Fibroblast of skin of abdomen (primary cell): ENCODE measurements at places on chromosomes 16 and 17.

- no peak for DNase-seq
Measured at GRCh38 chr16:2515180-2515851, 1.6 kb downstream of the ATP6V0C start.

GRCh38 chr17:57257895-57258851 lies 1.9 kb downstream of the MSI2 start:
- no peak for DNase-seq

- DNase-seq: peak; percentile 10
Measured at GRCh38 chr17:55167024-55167725, 97.6 kb upstream of the HLF start.

DNA sequence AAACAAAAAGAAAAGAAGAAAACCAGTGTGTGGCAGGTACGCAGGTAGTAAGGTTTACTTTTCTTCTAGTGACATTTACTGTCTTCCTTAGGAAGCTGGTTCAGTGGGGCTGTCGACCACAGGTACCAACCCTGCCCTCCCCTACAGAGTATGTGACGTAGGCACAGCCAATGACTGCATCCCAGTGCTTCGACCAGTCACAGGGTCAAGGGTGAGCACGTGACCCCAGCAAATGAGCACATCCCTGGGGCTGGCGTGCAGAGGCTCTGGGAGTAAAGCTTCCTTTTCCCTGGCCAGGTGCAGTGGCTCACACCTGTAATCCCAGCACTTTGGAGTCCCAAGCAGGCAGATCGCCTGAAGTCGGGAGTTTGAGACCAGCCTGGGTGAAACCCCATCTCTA lies 38.9 kb upstream of the PLCG2 start:
- no peak for DNase-seq

DNA sequence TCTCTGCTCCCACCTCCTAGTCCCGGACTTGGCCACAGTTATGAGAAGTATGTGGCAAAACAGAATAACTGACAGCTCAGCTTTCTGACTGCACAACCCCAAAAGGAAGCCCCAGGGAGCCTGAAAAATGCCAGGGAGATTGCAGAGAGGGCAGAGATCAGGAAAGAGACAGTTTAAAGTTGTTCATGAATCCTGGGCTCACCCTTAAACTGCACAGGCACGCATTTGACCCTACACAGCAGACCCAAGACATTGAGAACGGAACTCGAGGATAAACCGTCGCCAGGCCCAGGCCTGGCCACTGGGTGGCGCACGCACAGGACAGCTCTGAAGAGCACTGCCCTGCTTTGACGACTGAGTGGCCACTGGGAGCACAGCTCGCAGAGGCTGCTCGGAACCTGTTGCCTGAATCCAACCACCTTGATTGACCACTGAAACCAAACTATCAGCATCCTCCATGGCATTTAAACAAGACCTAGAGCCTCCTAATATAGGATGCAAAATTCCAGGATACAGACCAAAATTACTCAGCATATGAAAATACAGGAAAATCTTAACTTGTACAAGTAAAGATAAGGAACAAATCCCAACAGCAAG lies 114.0 kb downstream of the C16orf95 start:
- peak; percentile 92 for DNase-seq

DNA sequence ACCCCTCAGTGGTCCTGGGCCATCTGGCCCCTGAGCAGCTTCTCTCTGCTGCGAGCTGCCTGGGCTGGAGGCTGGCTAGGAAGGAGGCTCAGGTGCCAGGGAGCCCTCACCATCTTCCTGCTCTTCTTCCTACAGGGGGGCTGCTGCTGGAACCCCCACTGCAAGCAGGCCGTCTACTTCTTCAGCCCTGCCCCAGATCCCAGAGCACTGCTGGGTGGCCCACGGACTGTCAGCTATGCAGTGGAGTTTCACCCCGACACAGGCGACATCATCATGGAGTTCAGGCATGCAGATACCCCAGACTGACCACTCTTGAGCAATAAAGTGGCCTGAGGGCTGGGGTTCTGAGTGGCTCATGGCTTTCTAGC lies 46.1 kb downstream of the PRMT7 start:
- no peak for DNase-seq

- DNase-seq: peak; percentile 49
Measured at GRCh38 chr16:17271687-17272086, 199.1 kb downstream of the XYLT1 start.

DNA sequence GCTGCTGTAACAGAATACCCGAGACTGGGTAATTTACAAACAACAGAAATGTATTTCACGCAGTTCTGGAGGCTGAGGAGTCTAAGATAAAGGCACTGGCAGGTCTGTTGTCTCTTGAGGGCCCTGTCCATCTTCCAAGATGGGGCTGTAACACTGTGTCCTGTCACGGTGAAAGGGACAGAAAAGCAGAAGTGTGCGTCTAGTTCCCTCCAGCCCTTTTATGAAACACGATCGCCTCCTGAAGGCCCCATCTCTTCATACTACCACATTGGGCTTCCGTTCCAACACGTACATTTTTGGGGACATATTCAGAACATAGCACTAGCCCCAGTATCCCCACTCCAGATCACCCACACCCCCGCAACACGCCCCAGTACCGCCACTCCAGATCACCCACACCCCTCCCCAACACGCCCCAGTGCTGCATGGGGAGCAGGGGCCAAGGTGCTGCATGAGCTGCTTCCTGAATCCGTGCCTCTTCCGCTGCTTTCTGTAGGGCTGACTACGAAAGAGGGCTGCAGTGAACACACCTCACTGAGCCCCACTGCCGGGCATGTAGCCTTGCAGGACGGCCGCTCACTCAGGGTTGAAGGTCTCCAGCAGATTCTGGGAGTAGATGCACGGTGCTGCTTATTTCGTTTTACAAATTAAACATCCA lies 91.9 kb downstream of the RPTOR start:
- DNase-seq: no peak

DNA sequence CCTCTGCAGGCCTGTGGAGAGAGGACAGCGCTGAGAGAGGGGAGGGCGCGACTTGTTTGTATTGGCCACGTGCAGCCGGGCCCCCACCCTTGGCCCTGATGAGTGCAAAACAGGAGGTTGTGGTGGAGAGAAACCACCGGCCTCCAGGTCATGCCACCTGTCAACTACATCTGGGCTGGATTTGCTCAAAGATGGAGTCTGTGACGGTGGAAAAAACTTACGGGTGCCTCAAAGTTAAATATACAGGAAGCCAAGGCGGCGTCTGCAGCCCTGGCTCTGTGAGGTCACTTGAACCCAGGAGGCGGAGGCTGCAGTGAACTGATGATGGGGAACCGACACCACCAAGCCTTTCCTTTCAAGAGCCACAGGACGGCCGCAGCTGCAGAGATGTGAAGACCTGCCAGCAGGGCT lies 15.7 kb downstream of the C16orf74 start:
- DNase-seq: no peak

- peak; percentile 33 for DNase-seq
Measured at GRCh38 chr17:8079291-8080207, 8.0 kb downstream of the ALOX12B start.

DNA sequence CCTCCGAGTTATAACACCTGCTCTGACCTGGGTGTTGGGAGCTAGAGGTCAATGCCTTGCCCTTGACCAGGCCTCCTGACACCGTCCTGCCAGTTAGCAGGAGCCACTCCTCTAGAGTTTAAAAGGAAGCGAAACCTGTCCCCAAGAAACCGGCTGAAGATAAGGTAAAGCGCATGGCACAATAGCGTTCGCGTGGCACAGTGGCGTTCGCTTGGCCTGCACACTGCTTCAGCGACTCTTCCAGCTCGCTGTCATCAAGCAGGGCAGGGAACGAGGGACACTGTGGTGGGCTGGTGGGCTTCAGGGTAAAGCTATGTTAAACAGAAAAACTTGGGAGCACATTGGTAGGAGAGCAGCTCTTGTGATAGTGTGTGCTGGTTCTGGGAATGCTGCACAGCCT lies 28.2 kb upstream of the ETV4 start:
- no peak for DNase-seq

DNA sequence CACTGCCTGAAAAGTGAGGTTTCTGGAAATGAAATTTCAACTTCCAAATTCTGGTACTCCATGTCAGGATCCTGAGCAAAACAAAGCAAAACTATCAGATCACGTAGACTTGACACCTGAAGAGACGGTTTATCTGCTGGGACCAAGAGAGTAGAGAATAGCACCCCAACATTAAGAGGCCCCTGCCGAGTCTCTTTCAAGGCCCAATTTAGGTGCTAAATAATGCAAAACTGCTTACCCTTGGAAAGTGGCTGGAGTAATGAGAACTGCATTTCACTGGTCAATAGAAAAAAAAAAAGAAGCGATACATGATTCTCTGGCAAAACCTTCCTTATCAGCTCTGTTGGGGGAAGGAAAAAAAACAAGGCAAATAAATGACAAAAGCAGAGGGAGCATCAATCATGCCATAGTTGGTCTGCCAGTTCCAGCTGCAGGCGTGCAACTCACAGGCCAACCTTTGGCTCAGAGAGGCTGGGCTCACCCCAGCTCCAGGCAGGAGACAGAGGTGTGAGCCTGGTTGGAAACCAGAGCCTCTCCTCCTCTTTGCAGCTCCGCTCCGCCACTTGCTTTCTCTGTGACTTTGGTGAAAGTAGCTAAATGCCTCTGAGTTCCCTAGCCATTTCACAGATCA lies 595.2 kb downstream of the TOX3 start:
- DNase-seq: no peak

DNA sequence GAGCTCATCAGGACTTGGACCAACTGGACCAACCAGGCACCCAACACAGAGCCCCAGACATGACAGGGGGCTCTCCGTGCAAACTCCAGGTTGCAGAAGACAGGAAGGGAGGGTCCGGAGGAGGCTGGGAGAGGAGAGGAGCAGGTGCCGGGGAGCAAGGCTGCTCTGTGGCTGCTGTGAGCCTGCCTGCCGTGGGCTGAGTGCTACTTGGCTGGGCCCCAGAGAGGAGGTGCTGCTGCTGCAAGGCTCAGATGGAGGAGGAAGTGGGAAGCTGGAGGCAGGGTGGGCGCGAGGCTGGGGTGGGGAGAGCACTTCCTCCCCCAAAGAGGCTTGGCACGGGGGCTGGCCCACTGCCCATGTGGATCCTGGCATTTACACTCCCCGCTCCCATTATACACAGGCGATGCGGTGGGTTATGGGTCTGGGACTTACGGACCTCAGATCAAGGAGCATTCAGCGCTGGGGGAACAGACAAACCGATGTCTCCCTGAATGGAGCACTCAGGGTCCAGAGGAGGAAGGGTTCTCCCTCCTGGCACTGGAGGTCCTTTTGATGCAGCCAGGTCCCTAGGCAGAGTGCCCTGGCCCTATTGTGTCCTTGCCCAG lies 15.9 kb downstream of the EPOP start:
- DNase-seq: no peak

- peak; percentile 60 for DNase-seq
Measured at GRCh38 chr16:56547120-56547948, 17.5 kb upstream of the MT4 start.

GRCh38 chr17:47603830-47604597 lies 45.7 kb upstream of the KPNB1 start:
- no peak for DNase-seq

DNA sequence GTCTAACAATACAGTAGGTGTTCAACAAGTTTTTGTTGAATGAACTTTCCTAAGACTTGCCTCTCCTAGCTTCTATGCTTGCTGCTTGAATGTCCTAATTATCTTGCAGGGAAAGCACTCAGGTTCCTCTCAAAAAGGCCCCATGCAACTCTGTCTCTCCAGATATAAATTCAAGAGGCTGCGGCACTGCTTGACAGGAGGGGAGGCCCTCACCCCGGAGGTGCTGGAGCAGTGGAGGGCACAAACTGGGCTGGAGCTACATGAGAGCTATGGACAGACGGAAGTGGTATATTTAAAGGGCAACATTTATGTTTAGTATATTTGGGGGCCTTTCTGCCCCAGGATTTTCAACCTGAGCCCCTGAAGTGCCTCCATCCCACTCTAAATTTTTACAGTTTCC lies 14.4 kb downstream of the THUMPD1 start:
- DNase-seq: no peak

- DNase-seq: no peak
Measured at GRCh38 chr17:61465550-61466237, 13.5 kb downstream of the TBX4 start.

DNA sequence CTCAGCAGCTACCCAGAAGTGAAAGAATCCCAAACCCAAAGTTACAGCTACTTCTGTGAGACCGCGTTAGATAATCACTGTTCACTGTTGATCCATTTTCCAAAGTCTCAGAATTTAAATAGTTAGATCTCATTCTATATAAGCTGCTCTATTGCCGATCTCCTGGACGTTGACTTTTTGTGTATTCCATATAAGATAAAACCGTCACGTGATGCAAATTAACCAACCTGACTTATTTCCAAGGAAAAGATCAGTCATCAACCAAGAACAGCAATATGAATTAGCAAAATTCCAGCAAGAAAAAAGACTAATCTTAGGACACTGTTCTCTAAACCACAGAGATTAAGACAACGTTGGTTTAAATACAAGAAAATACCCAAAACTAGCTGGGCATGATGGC lies 8.3 kb downstream of the ACOX1 start:
- no peak for DNase-seq

DNA sequence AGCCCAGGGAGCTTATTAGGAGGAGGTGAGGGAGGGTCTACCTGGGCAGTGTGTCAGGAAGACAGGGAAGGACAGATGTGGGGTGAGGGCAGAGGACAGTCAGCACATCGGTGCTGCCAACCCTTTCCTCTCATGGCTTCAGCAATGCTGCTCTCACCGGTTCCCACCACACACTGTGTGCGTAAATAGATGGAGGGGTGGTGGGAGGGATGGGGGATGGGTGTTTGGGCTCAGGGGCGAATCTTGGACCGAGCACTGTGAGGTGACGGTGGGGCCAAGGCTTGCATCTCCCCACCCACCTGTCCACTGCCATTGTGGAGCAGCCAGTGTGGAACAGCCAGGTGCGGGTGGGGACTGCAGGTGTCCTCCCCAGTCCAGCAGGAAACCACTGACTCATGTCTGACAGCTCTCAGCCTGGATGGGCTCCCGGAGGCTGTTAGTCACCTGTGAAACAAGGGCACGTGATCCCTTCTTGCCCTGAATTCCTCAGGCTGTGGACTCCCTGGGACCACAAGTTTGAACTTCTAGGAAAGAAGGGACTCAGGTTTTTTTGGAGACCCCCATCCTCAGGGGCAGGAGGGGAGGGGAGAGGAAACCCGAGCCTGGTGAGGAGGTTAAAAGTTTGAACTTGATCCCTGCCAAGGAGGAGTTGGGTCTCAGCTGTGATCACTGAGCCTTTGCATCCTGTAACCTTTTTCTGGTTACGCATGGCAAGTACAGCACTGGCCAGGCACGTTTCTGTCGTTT lies 42.7 kb upstream of the SMPD3 start:
- DNase-seq: peak; percentile 12
